ENCODE measurements at places on chromosomes 16 and 17. TPM values are rescaled to one million over a fixed set of nuclear protein-coding genes. Genes with fewer than 3 reads are reported as not detected.
A peak's percentile ranks its signal among the peaks of the same experiment; 100 is the strongest.

TIGD7 gene
- polyA plus RNA-seq, result 2.1 TPM

WSCD1 gene
- not detected for polyA plus RNA-seq

DNA sequence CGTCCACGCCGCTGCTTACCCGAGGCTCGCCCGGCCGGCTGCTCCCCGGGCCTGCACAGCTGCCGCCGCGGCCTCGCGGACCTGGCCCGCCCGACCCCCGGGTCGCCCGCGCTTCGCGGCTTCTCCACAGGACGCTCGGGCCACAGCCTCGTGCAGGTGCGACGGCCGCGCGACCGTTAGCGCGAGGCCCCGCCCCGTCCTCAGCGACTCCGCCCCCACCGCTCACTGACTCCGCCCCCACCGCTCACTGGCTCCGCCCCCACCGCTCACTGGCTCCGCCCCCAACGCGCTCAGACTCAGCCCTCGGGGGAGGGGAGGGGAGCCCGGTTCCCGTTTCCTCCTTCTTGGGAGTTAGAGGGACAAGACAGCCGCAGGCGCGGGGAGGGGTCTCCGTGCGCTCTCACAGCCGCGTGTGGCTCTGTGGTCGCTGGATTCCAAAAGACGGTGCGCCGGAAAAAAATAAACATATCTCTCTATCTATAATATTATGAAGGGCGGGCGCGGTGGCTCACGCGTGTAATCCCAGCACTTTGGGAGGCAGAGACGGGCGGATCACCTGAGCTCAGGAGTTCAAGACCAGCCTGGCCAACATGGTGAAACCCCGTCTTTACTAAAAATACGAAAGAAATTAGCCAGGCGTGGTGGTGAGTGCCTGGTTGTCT is at the start of gene MEIOB:
Gene MEIOB (minus strand): TSS at position 191 of the 662 bp plus-strand sequence. CDS start 3,989 bp downstream, outside the sequence.
- no peak for DNase-seq

GRCh38 chr17:45319239-45319703 is 2.5 kb upstream of the MAP3K14 start:
- peak; percentile 83 for DNase-seq

DNA sequence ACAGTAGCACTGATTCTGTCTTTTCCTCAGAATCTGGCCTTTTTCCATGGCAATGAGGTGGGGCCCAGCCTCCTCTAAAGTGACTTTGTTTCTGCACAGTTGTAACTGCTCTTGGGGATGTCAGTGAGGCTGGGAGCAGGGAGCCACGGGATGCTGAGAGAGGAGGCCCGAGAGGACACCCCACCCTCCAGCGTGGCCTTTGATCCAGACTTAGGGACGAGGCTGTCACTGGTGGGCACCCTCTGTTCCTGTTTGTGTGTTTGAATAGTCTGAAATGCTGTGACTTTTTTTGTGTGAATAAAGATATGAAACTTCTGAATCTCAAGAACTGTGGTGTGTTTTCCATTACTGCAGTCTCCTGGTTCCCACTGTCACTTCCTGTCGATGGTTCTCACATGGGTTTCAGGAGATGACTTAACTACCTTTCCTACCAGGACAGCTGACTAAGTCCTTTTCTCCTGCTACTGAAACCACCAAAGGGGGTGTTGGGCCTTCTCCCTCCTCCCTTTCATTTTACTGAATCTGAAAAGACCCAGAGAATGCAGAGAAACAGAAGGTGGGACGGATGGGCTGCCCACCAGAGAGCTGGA is 18.6 kb downstream of the KCTD2 start:
- no peak for DNase-seq

GRCh38 chr16:8886593-8887430 is 4.7 kb downstream of the LITAFD start:
- DNase-seq, result no peak
